ENCODE measurements at places on chromosomes 2 and 18.
A peak's percentile ranks its signal among the peaks of the same experiment; 100 is the strongest.

DNA sequence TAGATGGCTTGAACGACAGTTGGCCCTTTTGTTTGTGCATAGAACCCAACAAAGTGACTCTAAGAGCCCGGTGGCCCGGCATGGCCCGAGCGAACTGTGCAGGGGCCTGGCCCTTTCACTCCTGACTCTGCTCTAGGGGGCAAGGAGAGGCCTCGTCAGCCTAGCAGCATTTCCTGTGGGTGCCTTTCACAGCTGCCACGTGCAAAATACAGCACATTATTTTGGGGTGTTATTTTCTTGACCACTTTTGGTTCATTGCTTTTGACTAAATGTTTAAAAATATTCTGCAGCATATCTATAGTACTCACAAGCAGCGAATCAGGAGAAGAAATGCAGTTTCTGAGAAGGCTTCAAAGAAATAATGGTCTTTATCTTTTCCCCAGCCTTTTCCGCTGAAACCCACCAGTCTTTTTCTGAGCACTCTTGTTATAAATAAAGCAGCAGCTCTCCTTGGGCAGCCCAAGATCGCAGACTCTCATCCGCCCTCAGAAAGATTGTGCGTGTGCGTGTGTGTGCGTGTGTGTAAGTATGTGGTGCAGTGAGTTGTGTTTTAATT lies 31.3 kb downstream of the DGKD start:
- DNase-seq: no peak

DNA sequence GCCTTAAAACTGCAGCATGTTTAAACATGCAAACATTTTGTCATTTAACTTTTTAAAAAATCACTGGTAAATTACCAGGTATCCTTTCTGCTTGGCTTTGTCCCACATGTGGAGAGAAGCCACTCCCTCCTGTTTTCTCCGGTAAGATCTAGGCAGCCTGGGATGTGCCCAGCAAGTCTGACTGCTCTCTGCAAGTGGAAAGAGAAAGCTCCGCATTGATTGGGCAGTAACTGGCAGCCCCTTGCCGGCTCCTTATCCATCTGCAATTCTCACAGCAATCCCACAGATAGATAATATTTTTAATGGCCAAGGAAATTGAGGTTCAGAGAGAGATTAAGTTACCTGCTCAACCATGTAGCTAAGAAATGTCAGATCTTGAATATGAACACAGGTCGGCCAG lies 136.1 kb downstream of the TMEM200C start:
- no peak for DNase-seq

DNA sequence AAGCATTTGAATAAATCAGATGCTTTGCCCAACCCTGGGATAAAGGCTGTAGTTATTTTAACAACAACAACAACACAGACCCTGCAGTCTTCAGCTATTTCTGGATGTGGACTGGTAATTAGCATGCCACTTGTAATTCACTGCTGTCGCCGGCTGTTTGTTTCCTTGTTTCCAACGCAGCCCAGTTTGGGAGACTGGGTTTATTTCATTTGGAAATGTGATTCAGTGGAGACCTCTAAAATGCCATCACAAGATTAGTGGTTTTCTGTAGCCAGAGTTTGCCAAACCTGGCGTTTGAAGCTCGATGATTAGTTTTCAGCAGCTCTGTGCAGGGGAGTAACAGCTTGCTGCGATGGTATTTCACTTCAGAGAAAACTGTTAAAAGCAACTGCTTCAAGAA lies 83.5 kb downstream of the LDLRAD4 start:
- no peak for DNase-seq

- no peak for DNase-seq
Observed at GRCh38 chr2:228866044-228866443, 405.0 kb downstream of the PID1 start.

- peak; percentile 94 for DNase-seq
Observed at GRCh38 chr2:26274058-26274613, 29.4 kb downstream of the HADHB start.

- DNase-seq: peak; percentile 26
Observed at GRCh38 chr18:3689091-3689490, 239.1 kb downstream of the TGIF1 start.

DNA sequence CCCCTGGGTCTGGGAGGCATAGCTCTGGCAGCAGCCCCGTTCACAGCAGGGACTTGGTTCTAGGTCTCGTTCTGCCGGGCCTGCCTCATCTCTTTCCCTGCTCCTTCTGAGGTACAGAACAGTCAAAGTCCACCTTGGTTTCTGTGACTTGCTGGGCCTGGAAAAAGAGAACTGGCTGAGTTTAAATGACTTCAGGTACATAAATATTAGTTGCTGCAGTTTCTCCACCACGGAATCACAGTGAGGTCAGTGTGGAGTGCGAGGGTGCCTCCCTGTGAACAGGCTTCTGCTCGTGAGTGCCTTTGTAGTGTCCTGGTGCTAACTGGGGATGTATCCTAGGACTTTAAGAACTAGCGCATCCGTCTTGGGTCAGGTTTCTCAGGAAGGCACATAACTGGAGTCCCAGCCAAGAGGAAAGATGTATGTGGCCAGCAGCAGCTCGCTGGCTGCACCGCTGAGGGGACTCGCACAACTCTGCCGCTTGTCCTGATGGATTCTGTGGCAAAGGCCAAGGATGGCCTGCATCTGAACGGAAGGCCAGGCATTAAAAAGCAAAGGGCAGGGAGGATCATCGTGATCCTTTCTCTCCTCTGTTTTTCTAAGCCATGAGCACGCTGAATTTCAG lies 188.6 kb downstream of the SH3RF3 start:
- DNase-seq: no peak

- DNase-seq: no peak
Observed at GRCh38 chr2:165927774-165928173, 25.8 kb downstream of the TTC21B start.

GRCh38 chr18:36993068-36993467 lies 164.1 kb downstream of the KIAA1328 start:
- DNase-seq: peak; percentile 60

GRCh38 chr2:238487652-238488346 lies 61.1 kb downstream of the ASB1 start:
- no peak for DNase-seq

DNA sequence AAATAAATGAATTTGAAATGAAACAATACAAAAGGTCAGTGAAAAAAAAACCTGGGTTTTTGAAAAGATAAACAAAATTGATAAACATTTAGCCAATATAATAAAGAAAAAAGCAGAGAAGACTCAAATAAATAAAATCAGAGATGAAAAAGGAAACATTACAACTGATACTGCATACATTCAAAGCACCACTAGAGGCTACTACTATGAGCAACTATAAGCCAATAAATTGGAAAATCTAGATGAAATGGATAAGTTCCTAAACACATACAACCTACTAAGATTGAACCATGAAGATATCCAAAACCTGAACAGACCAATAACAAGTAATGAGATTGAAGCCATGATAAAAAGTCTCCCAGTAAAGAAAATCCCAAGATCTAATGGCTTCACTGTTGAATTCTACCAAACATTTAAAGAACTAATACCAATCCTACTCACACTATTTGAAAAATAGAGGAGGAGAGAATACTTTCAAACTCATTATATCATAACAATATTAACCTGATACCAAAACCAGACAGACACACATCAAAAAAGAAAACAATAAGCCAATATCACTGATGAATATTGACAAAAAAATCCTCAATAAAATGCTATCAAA lies 80.8 kb upstream of the CERS6 start:
- peak; percentile 13 for DNase-seq

DNA sequence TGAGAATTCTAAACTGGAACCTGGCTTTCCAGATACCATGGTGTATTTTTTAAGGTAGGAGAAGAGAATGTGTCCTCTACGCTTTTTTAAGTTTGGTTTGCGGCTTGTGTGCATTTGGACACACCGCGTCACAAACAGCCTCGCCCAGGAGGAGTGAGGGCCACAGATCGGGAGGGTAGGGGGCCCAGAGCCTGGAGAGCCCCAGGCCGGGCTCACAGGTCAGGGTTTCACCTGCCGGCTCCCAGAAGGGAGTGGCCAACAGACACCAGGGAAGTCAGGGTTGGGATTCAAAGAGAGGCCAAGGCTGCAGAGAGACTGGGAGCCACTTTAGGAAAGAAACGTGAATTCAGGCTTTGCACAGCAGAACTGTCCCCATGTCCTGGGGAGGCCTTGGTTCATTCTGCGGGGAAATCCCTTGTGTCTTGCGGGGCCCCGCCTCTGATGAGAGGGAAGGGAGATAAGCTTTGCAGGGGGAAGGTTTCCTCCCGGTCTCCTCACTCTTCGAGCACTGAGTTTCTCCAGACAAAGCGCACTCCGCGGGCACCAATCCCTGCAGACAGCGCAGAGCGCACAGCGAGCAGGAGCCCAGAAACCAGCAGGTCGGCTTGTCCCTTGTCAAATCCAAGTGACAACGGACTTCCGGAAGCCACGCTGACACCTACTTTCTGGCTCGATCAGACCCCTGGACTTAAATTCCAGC lies 2.0 kb upstream of the TUBB6 start:
- DNase-seq: no peak

GRCh38 chr2:217325816-217326215 lies 466.0 kb upstream of the TNP1 start:
- DNase-seq: no peak

DNA sequence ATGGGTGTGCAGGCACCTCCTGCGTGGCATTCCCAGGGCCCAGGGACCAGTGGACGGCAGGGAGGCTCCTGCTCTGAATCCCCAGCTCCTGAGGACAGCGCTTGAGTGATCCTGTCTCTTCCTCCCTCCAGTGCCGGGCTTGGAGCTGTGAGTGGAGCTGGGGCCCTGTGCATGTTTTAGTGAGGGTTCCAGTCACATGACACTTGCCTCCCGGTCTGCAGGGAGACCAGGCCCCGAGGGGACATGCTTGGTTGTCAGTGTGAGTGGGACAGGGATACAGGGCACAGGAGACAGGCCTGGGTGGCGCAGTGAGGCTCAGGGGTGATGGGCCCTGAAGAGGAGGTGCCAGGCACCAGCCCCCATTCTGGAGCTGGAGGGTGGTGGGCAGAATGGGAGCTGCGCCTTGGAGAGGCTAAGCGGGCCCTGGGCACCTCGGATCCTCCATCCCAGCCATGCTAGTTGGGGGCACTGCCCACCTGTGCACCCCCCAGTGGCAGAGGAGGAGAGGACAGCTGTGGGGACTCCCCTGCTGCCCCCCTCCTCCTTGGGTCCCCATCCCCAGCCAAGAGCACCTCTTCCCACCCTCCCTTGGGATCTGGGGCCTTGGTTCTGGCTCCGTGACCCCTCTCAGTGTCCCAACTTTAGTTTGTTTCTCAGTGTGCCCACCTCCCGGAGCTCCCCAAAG lies 12.0 kb downstream of the ARHGEF4 start:
- no peak for DNase-seq

DNA sequence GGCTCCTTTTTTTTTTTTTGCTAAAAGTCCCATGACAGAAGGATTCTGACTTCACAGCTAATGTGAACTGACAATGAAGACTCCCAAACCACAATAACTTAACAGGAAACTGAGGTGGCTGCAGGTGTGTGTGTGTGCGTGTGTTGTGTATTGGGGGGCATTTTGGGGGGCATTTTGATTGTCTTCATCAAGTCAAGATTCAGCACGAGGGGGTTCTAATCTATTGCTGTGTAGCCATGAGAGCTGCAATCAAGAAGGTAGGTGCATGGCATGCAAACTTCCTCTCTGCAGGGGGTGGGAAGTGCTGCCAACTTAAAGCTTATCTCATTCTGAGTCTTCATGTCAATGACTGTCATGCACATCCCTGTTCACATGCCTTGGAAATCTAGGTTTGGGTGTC lies 25.2 kb downstream of the SPRED2 start:
- DNase-seq: no peak

GRCh38 chr2:203683932-203684556 lies 22.4 kb upstream of the CD28 start:
- DNase-seq: peak; percentile 89

GRCh38 chr18:48795696-48796095 lies 155.1 kb downstream of the SMAD7 start:
- no peak for DNase-seq

DNA sequence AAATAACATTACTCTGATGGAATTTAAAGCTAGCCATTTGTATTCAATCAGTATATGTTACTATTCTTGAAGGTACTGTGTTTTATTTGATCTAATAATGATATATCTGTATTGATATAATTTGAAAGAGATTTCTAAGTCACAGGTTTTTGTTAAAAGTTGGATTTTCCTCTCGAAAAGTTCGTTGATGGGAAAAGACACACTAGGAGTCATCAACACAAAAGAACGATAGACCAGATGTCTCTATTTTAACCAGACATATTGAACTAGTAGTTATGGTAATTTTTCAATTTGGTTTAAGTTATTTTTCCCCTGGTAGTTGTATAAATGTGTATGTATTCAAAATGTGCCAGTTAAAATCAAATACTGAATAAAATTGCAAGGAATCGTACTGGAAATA lies 2.5 kb downstream of the ASXL3 start:
- no peak for DNase-seq

GRCh38 chr2:55460562-55460961 lies 40.9 kb upstream of the CCDC88A start:
- DNase-seq: peak; percentile 50

GRCh38 chr18:74635224-74635975 lies 37.7 kb downstream of the ZNF407 start:
- DNase-seq: no peak

DNA sequence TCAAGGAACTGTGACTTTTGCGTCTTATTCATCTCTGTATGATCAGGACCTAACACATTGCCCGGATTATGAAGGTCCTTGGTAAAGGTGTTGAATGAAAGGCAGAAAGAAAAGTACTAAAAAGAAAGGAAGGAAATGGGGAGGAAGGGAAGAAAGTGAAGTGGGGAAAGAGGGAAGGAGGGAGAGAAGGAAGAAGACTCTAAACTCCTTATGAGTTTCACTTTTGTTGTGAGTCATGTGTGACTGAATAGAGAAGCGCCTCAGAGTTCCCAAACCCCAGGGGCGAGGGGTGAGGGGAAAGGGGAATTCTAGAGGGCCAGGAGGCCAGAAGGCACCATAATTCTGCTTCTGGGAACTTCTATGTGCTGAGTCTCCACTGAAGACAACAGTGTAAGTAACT lies 30.9 kb upstream of the OSBPL6 start:
- DNase-seq: peak; percentile 38

- DNase-seq: peak; percentile 89
Observed at GRCh38 chr2:20514596-20515269, 67.9 kb downstream of the RHOB start.

DNA sequence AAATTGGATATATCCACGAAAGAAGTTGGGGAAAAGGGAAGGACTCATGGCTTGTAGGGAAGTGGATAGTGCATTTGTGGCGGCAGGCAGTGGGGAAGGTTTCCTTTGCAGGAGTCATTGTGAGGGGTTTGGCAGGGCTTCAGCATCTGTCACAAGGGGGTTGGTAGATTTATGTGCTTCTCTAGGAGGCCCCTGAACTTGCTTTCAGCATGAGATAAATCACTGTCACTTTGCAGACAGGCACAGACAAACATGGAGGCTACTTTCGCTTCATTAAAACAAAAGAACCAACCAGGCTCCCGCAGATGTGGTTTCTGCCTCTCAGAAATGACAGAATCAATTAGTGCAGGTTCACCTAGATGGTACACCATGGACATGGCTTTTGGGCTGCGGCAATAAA lies 340.7 kb downstream of the TGIF1 start:
- DNase-seq: no peak

GRCh38 chr18:22601481-22601880 lies 183.8 kb upstream of the CTAGE1 start:
- DNase-seq: peak; percentile 53

- DNase-seq: no peak
Observed at GRCh38 chr2:68741805-68742306, 7.2 kb downstream of the ARHGAP25 start.

Data from LHCN-M2 (cell line).